ENCODE measurements at places on chromosomes 6 and 20. TPM values are rescaled to one million over a fixed set of nuclear protein-coding genes. Genes with fewer than 3 reads are reported as not detected.
A peak's percentile ranks its signal among the peaks of the same experiment; 100 is the strongest.

Gene VARS2
- total RNA-seq: 43.8 TPM

Gene GPR63
- 4.2 TPM for total RNA-seq

DNA sequence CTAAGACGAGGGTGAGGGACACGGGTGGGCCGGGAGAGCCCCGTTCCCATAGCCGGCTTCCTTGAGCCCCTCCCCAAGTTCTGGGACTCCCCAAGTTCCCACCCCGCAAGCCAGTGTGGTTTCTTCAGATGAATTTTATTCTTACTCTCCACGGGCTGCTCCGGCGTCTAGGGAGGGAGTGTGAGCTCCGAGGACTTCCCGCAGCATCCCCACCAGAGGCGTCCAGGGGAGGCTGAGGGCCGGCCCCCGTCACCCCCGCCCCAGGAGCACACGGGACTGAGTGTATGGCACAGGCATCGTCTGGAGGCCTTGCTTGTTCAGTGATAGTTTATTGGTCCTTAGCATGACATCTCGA, 10.0 kb upstream of the SLC4A11 start:
- DNase-seq: no peak

Gene HTR1E
- 0.52 TPM for total RNA-seq

DNA sequence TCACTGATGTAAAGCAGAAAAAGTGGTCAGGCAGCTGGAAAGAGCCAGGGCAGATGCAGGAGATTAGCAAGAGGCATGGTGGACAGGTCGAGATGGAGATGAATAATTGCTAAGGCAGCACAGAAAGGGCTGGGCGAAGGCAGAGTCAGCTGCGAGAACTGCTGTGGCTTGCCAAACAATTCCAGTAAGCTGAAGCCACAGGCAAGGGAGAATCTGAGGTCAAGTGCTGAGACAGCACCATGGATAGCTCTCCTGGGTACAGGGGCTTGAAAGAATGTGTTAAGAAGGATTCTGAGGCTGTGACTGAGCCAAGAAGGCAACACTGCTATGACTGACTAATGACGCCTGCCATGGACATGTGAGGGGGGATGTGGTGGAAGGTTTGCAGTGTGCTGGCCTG, 220.8 kb upstream of the FOXA2 start:
- DNase-seq: no peak

- DNase-seq: no peak
These were observed 4.8 kb downstream of the PXDC1 start for GRCh38 chr6:3746696-3747095.

DNA sequence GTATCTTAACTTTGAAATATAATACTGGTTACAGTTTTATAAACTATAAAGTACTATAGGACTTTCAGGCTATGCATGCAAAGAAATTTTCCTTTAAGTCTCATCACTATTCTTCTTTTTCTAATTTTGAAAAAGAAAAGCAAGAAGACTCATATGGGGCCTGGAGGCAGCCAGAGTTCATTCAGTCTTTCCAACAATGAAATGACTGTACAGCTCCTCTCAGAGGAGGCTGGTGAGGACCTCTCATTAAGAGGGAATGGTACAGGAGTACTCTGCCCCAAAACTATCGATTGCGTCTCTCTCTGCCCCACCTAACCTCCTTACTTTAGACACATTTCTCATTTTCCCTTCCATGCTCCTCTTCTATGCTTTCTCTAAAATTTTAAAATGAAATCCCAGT, 66.3 kb downstream of the FILIP1 start:
- no peak for DNase-seq

DNA sequence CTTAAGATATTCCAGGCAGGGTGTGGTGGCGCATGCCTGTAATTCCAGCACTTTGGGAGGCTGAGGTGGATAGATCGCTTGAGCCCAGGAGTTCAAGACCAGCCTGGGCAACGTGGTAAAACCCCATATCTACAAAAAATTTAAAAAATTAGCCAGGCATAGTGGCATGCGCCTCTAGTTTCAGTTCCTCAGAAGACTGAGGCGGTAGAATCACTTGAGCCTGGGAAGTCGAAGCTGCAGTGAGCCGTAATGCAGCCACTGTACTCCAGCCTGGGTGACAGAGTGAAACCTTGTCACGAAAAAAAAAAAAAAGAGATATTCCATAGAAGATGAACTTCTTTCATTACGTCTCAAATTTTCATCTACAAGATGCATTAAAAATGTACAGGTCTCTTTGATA, 46.7 kb upstream of the ISM1 start:
- no peak for DNase-seq

DNA sequence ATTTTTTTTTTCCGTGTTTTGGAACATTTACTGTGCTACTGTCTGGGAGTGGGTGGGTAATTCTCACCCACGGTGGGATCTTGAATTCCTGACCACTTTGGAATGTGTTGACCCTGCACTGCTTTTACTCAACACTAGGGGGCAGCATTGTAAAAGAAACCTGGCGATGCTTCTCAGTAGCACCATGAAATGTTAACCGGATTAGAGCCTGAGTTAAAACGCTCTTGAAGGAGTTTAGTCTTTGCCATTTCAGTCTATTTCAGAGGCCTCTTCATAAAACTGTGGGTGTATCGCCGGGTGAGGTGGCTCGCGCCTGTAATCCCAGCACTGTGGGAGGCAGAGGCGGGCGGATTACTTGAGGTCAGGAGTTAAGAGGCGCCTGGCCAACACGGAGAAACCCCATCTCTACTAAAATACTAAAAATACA, 114.4 kb upstream of the PRND start:
- no peak for DNase-seq

DNA sequence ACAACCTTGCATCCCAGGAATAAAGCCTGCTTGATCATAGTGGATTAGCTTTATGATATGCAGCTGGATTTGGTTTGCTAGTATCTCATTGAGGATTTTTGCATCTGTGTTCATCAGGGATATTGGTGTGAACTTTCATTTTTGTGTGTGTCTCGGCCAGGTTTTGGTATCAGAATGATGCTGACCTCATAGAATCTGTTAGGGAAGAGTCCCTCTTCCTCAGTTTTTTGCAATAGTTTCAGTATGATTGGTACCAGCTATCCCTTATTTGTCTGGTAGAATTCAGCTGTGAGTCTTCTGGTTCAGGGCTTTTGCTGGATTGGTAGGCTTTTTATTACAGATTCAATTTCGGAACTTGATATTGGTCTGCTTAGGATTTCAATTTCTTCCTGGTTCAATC, 132.5 kb downstream of the ZFAND3 start:
- no peak for DNase-seq

- DNase-seq: no peak
These were observed 86.2 kb downstream of the VEGFA start for GRCh38 chr6:43856005-43856765.

DNA sequence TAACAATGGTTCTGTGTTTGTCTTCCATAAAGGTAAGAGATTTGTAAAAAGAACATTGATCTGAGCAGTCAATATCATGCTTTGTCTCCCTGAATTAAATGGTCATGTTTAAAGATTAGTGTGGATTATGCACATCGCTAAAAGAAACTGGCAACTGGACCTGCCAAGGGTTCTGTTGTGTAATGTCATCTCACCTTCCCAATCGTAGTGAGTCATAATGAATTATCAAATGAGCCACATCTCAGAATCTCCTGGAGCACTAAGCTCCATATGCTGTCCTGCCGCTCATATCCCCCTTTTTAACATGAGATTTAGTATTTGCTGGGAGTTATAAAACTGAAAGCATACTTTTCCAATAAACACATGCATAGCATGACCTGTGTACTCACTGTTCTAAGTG, 187.0 kb upstream of the OPRM1 start:
- no peak for DNase-seq

Gene IPCEF1
- 0.40 TPM for total RNA-seq

DNA sequence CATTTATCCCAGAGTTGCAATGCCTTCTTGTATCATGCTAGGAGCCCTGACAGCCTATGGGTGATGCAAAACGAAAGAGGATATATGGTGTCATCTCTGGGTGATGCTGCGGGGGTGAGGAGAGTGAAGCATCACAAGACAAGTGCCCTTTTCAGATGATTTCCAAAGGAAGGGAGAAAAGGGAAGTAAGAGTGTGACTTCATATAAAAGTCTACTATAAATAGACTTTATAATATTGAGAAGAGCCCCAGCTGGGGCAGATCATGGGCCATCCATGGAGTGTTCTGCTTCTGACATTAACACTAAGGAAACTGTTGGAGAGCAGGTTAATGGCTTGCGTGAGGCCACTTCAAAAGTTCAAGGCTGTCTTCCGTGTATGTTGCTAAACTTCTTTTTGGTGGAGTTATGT, 4.4 kb downstream of the CD83 start:
- DNase-seq: no peak

Gene MYL9
- 59.0 TPM for total RNA-seq

Gene DCDC2
- total RNA-seq: 5.5 TPM

GRCh38 chr20:34524426-34524825, 8.2 kb downstream of the DYNLRB1 start:
- DNase-seq: peak; percentile 27

Gene ADTRP
- total RNA-seq: 1.4 TPM

- DNase-seq: no peak
These were observed 1.6 kb downstream of the TMEM14A start for GRCh38 chr6:52672412-52673025.

Gene IRF4
- total RNA-seq: not detected

Gene NRN1
- 6.3 TPM for total RNA-seq

- DNase-seq: no peak
These were observed 85.8 kb downstream of the ZFP64 start for GRCh38 chr20:52105442-52106422.

DNA sequence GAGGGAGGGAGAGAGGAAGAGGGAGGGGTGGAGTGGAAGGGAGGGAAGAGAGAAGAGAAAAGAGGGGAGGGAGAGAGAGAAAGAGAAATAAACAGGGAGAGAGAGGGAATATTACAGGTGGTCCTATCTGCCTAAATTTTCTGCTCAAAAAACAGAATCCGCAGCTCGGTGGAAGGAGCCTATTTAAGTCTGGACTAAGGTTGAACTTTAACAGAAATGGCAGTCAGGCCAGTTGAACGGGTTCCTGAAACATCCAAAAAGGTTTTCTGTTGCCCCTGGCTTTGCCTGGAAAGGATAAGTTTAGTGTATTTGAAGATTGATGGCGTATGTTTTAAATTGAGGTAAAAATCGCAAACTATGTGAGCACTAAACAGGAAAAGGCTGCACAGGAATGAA, 2.2 kb downstream of the TFAP2B start:
- DNase-seq: no peak

- peak; percentile 65 for DNase-seq
These were observed 263.9 kb downstream of the DLL1 start for GRCh38 chr6:170026751-170027646.

- DNase-seq: no peak
These were observed 128.5 kb upstream of the SYNDIG1 start for GRCh38 chr20:24340933-24341332.

GRCh38 chr6:31851485-31851832, 11.2 kb downstream of the NEU1 start:
- no peak for DNase-seq

DNA sequence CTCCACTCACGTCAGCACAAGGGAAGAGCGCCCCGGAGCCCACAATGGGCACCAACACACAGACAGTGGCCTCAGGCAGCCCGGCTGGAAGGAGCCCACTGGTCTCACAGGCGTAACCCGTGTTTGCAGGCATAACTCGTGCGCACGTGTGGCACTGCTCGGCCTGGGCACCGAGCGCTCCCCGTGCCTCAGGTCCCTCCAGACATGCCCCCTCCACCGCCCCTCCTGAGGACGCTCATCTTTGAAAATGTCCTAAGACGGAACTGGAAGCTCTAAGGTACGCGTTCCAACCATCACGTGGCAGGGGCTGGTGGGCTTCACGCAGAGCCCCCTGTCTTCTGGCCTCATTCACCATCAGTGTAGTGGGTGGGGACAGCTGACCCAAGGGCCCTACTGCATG, 44.6 kb downstream of the SSR1 start:
- DNase-seq: no peak

GRCh38 chr6:16733085-16733484, 28.2 kb downstream of the ATXN1 start:
- DNase-seq: no peak

DNA sequence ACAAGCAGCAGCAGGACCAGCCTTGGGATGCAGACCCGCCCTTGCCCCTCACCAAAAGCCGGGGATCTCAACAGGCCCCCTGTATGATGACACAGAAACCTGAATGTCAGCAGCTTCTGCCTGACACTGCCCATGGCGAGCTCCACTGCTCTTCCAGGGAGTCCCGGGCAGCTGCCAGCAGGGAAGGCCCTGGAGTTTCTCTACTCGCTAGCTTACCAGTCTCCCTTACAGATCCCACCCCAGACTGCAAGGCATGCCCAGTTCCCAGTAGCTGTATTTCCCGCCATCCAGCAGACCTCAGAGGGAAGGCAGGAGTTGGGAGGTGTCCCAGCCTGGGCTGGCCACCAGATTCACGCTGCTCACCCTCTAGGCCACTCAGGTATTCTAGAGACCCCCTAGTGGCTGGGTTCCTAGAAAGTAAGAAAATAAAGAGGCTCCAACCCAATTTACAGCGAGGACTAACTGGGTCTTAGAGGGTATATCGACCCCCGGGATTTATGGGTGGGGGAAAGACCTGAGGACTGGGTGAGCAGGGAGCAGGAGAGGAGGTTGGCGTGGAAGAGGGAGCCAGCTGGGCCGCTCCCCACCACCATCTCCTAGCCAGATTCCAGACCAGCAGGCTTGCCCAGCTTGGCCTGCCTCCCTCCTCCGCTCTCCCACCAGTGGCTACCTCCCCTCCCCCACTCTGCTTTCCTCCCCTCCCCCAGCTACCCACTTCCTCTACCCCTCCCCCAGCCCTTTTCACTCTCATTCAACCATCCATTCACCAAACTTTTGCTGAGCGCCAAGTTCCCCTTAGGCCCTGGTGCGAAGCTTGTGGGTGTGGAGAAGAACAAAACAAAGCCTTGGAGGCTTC, 9.7 kb upstream of the HMGA1 start:
- DNase-seq: no peak

Gene SLC17A9
- total RNA-seq: 3.9 TPM

DNA sequence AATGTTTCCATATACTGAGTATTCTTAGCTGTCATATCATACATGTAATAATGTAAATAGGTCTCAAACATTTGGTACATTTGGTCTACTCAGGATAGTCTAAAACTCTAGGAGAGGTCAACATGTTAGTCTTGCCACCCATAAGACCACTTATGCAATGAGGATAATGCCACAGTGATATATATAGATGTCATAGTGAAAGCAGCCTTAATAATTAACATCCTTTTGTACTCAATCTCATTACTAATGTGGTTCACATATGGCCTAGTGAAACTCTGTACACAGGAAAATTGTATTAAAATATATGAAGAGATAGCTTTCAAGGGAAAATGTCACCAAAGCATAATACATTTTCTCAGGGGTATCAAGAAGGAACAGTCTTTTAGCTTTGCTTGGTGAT, 577.9 kb downstream of the TFAP2B start:
- DNase-seq: no peak

Gene SPATS1
- not detected for total RNA-seq

Gene CAGE1
- total RNA-seq: not detected

DNA sequence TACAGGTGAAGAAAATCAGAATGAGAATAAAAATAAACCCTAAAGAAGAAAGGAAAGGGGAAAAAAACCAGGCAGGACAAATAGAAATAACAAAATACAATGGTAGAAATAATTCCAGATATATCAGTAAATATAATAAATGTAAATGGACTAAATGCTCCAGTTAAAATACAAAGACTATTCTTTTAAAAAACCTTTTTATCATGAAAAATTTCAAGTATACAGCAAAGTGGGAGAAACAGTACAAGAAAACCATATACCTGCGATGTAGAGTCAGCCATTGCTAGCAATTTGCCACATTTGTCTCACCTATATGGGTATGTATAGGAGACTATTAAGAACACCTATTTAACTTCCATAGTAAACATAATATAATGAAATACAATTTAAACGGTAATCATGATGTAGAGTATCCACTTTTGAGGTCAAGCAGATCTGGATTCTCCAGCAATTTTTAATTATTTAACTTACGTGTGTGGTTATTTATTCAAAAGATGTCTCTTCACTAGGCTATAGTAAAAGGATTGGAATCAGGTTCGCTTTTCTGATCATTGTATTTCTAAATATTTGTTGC, 914 bp upstream of the VAPB start:
- DNase-seq: no peak
